ENCODE measurements at places on chromosomes 3 and 15.

GRCh38 chr3:99175276-99175812 lies 273.8 kb upstream of the DCBLD2 start:
- DNase-seq = no peak

- no peak for DNase-seq
Measured at GRCh38 chr3:135041601-135042000, 246.5 kb downstream of the EPHB1 start.

DNA sequence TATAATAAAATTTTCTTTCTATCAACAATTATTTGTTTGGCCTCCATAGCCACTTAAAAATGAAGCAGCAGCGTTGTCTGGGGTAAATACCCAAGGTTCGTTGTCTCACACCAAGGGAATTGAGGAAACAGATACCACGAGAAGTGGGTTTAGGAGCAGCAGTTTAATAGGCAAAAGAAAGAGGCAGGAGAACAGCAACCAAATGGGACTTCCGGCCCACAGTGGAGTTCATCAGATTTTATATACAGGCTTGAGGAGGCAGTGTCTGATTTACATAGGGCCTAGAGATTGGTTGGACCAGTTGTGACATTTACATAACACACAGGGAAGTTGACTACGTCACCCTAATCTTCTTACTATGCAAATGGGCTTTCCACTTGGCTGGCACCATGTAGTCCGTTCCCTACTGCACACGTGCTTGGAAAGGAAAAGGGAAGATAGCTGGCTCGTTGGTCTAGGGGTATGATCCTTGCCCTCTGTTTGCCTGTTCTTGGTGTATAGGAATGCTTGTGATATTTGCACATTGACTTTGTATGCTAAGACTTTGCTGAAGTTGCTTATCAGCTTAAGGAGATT lies 61.5 kb upstream of the SETMAR start:
- DNase-seq = peak; percentile 69

DNA sequence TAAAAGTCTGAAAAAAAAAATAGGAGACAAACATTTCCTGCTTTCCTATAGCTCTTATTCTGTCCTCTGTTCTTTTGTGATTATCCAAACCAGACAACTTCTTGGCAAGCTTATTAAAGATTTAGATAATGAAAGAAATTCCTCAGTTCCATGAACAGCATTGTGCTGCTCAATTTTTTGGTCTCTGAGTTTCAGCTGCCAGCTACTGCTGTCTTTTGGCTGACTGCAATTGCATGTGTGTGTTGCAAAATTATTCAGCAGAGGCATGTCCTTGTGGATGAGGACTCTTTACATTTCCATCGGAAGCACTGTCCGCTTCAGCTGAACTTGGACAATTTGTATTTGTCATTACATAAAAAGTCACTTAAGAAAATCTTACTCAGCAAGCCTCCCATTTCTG lies 397.3 kb upstream of the RASGRP1 start:
- DNase-seq = no peak

DNA sequence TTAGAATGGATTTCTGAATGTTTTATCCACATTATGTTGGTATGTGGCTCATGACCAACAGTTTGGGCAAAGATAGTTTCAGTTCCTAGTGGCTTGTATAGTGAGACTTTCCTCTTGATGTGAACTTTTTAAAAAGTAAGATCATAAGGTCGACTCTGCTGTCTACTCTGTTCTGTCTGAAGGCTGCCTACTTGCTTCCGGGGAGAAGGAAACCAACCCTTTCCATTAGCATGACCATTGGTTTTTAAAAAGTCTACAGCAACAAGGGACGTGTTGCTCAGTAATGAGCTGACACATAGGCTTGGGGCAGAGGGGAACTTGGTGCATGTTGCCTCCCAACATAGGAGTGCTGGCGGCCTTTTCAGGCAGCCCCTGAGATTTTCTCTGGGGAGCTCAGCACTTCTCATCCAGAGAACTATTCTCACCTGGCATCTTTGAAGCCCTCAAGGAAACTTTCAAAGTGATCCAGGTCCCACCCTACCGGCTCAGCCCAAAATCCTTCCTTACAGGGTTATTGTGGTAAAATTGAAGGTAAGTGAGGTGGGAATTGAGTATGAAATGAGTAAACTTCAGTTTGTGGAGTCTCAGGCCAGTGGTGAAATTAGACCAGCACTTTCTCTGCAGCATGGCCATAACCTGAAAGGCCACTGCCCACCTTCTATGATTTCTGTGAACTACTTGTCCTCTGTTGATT lies 30.6 kb downstream of the PSMD6 start:
- no peak for DNase-seq

GRCh38 chr15:95693917-95694316 lies 636.6 kb upstream of the NR2F2 start:
- DNase-seq = no peak
